ENCODE measurements at places on chromosomes 1 and 21.

- DNase-seq = peak; percentile 76
Observed at GRCh38 chr1:11918799-11919519, 7.3 kb downstream of the KIAA2013 start.

DNA sequence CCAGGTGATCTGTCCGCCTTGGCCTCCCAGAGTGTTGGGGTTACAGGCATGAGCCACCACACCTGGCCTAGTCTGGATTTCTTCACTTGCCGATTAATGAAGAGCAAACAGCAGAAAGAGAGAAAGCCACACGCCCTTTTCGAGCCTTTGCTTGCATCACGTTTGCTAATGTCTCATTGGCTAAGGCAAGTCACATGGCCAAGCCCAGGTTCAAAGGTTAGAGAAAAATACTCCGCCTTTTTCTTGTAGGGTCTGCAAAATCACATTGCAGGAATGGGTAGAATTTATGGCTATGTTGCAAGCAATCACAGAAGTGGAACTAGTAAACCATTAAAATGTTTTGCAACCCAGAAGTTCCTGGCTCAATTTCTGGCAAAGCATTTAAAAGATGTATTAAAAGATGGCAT lies 26.8 kb upstream of the BACH1 start:
- no peak for DNase-seq

GRCh38 chr1:241821363-241821762 lies 26.6 kb upstream of the EXO1 start:
- DNase-seq = no peak

- peak; percentile 36 for DNase-seq
Observed at GRCh38 chr1:203858055-203858454, 3.3 kb upstream of the SNRPE start.

GRCh38 chr1:154193821-154194220 lies 1.9 kb upstream of the TPM3 start:
- DNase-seq = peak; percentile 11

GRCh38 chr1:185929776-185930175 lies 195.6 kb downstream of the HMCN1 start:
- no peak for DNase-seq

DNA sequence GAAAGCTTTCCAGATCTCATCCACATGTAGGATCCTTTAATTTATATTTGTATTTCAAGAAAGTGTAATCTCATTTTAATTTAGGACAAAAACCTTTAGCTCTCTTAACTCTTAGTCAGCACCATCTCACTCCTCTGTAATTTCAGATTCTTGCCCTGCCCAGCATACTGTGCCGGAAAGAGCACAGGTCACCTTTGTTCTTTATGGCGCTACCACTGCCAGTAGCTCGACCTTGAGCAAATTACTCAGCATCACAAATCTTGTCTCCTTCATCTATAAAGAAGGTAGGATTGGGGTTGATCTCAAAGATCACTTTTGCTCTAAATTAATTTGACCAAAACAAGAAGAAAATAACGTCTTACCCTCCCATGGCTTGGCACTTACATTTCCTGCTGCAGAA lies 56.1 kb upstream of the ZC3H11B start:
- no peak for DNase-seq

- no peak for DNase-seq
Observed at GRCh38 chr1:45221716-45222115, 15.3 kb upstream of the ZSWIM5 start.

DNA sequence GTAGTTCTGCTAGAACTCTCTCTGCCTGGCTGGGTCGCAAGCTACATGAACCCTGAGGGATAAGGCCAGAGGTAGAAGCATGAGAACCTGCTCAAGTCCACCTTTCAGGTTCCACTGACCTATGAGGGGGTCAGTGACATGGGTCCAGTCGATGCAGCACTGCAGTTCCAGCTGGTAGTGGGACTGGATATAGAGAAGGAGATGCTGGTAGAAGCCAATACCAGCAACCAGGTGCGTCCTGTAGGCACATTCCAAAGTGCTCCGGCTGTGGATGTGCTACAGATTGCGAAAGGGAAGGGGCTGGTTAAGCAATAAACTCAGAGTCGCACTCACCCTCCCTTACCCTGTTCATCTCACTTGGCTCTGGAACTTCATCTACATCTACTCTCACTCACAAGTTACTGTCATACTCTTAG lies 5.7 kb downstream of the SMG5 start:
- DNase-seq = no peak

DNA sequence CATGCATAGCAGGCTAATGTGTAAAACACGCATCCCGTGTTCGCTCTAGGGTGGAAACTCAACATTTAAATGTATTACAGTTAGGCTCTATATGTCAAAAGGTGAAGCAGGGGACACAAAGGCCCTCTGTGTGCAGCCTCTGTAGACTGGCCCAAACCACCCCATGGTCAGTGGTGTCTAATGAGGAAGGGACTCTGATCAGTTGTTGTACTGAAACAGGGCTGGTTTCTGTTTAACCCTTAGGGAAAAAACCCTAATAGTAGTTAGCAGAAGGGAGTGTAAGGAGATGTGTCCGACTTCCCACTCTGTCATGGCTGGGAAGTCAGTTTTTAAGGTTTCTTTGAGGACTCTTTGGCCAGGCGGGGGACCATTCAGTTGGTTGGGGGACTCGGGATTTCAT lies 21.5 kb upstream of the CD2 start:
- no peak for DNase-seq

DNA sequence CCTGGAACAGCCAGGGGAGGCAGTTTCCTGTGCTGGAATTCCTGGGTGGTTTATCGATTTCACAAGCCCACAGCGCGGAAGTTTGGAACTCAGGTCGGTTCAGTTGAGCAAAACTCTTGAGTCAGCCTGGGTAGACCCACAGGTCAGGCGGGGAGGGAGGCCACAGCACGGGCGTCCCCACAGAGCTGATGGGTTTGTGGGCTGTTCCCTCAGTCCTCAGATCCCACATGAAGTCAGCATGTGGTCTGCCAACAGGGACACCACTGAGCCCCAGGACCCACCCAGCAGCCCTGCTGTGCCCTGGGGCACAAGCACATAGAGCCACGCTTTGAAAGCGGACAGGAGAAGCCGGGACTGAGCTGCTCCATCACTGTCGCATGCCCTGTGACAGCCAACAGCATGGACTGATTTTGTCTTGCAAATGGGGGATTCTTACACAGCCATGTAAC lies 17.4 kb downstream of the BMP8A start:
- DNase-seq = peak; percentile 38

GRCh38 chr1:167974698-167975097 lies 37.8 kb upstream of the MPC2 start:
- DNase-seq = no peak

DNA sequence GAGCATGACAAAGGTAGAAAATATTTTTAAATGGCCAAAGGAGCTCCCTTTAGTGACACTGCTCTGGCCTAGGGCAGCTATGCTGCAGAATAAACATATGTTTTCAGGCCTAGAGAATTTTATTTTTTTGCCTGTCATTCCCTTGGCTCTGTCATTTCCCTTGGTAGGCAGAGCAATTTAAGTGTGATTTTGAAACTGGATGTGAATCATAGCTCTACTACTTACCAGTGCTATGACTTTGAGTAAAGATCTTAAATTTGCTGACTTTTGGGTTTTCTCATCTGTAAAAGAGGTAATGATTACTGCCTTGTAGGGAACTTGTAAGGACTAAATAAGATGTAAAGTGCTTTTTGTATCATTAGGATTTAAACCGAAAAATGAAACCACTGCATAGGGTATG lies 189.0 kb upstream of the ZRANB2 start:
- DNase-seq = no peak

GRCh38 chr1:21659924-21660326 lies 9.2 kb downstream of the RAP1GAP start:
- no peak for DNase-seq

DNA sequence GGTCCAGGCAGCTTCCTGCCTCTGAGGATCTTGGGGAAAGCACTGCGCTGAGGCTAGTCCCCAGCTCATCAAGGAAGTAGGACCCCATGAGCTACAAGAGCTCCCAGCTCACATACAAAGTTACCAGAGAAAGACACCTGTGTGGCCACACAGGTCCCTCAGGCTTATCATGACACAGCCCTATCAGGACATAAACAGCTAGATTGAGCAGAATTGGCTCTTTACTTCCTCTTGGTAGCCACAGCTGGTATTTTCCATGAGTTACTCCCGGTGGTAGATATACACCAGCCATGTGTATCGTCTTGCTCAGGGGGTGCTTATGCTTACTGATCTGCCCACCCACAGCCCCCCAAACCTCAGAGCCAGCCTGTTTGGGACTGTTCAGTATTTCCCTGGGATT lies 1.2 kb downstream of the LENEP start:
- DNase-seq = no peak

GRCh38 chr1:177476676-177477075 lies 305.9 kb downstream of the BRINP2 start:
- DNase-seq = no peak

GRCh38 chr1:30575066-30575465 lies 148.3 kb downstream of the MATN1 start:
- DNase-seq = no peak

GRCh38 chr1:7536891-7537591 lies 234.1 kb upstream of the VAMP3 start:
- no peak for DNase-seq

DNA sequence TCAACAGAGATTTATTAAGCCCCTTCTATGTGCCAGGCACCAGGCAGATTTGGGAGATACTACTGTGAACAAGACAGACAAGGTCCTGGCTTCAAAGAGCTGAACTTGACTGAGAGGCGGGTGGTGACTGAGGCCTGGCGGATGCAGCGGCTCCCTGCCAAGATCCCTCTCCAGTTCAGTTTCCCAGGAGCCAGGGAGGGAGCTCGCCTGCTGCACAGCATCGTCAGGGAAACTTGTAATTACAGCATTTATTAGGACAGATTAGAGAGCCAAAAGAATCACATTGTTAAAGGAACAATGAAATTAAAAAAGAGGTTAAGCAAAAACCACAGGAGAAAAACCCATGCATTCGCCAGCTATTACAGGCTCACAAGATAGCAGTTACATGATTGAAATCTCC lies 55.3 kb downstream of the ETS2 start:
- no peak for DNase-seq

- DNase-seq = peak; percentile 47
Observed at GRCh38 chr1:183989078-183989577, 48.4 kb downstream of the COLGALT2 start.

DNA sequence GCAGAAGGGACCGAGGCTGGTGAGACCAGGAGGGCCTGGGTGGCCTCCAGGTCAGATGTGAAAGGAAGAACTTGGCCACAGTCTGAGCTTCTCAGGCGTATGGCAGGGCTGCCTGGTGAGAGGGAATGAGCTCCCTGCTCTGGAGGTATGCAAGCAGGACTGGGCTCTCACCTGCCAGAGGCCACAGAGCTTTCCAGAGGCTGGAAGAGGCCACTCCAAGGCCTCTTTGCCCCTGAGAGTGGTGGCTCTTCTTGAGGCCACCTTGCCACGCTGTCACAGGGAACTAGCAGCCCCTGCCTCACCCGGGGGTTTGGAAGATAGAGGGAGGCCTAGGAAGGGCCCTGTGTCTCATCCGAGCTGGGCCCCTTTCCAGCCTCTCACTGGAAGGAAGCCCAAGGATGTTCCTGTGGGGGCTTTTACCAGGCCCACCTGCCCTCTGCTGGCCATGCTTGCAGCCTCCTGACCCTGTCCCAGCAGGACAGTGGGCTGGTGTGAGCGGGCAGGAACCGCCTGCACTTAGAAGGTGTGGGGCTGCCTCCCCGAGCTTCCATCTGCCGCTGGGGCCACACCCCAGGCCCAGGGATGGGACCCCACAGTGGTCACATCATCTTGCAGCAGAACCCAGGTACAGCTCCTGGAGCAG lies 10.0 kb downstream of the PCSK9 start:
- DNase-seq = no peak

- DNase-seq = no peak
Observed at GRCh38 chr1:26608895-26609294, 79.3 kb downstream of the RPS6KA1 start.

DNA sequence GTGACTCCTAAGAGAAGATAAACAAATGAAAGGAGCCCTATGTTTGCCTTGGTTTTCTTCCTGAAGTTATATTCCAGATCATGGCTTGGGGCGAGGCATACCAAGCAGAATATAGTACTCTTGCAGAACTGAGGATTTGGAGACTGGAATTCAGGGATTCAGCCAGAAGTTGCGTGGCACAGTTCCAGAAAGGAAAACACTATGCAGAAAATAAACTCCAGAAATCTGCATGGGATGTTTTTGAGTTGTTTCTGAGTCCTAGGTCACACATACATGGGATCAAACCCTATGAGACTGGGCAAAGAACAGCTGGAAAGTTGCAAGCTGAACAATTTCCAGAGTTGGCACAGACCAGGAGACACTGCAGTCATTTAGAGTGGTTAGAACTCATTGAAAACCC lies 42.9 kb upstream of the IFFO2 start:
- no peak for DNase-seq

GRCh38 chr1:235708390-235708962 lies 58.9 kb upstream of the GNG4 start:
- peak; percentile 12 for DNase-seq

DNA sequence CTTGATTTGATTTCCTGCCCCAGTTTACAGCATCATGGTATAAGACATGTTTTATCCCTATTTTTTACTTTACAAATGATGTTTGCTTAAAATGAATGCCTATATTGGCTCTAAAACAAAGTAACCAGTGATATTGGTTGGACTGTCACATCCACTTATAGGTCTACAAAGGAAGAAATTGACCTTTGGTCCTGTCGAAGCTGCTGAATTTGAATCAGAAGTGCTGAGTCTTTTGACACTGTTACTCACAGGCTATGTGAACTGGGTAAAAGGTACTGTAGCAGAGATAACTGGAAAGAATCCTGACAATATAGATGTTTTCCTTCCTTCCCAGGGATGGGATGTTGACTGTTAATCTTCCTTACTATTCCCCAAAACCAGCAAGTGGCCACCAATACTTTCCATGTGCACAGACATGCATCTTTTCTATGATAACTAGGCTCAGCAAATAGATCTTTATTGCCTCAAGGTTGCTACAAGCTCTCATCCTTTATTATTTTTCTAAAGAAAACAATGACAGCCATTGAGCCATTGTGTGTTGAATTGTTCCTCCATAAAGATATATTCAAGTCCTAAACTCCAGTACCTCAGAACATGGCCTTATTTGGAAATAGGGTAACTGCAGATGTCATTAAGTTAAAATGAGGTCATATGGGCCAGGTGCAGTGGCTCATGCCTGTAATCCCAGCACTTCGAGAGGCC lies 175.9 kb upstream of the NR5A2 start:
- no peak for DNase-seq
